Stimulated activated CD8-positive, alpha-beta memory T cell treated with anti-CD3 and anti-CD28 coated beads, Interleukin-4, amount 100 ng/mL, for 1 hour (primary cell): ENCODE measurements at places on chromosomes 7 and 10.

DNA sequence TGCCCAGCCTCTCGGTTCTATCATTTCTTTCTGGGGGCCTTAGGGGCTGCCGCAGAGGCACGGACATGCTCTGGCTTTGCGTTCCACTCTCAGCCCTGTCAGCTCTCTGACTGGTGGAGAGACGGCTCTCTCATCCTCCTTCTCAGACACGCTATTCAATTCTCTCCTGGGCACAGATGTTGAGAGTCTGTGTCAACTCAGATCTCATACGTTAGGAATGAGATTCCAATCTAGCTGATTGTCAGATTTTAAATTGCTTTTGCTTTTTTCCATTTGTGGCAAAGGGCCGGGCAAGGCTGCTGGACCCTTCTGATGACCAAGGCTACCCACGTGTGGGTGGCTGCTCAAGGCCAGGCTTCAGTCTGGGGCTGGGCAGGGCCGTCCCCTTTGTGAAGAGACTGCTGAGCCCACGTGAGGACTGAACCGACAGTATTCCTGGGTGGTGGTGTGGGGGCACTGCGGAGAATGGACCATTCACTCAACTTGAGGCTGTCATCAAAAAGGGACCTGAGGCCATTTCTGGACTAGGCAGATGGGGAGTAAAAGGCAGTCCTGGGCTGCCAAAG, 71.5 kb downstream of the CLEC2L start:
- DNase-seq: no peak

GRCh38 chr10:13121500-13121854, 21.5 kb downstream of the OPTN start:
- no peak for DNase-seq

DNA sequence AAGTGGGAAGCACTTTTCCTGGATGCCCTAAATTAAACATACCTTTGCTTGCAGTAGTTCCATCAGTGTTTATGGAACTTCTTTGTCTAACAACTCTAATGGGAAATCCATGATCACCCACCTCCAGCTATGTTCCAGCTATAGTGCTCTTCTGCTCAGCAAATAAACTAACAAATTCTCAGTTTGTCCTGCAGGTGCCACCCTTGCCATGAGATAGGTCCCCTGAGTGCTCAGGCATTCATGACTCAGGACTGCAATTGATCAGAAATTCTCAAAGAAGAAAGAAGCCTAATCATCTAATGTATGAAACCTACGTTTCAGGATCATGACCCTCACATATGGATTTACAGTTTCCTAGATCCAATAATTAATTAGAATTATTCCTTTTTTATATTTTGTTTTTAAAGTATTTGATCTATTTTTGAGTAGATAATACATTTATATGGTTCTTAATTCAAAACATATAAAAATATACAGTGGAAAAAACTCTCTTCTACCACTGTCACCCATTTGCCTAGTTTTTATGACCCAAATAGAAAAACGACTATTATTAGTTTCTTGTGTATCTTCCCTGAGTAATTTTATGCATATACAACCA, 48.7 kb upstream of the DYNC1I1 start:
- no peak for DNase-seq

- DNase-seq: no peak
Measured at GRCh38 chr7:35988818-35989217, 164.2 kb upstream of the EEPD1 start.

GRCh38 chr7:66145400-66146104, 30.9 kb downstream of the CRCP start:
- DNase-seq: no peak

DNA sequence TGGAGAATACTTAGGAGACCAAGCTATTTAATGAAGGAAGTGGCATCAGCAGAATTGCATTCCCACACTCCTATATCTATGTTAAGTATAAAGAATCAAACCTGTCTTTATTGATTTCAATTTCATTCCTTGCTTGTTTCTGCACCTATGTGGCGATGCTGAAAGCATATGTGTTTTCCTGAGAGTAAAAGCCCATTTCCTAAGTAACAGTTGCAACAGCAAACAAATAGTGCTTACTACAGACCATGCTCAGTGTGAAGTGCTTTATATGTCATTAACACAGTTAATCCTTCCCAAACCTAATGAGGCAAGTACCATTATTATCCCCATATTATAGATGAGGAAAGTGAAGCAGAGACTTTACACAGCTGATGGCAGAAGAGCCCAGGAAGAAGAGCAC, 552.1 kb downstream of the PARD3 start:
- no peak for DNase-seq

- no peak for DNase-seq
Measured at GRCh38 chr10:541041-541440, 148.4 kb downstream of the DIP2C start.

DNA sequence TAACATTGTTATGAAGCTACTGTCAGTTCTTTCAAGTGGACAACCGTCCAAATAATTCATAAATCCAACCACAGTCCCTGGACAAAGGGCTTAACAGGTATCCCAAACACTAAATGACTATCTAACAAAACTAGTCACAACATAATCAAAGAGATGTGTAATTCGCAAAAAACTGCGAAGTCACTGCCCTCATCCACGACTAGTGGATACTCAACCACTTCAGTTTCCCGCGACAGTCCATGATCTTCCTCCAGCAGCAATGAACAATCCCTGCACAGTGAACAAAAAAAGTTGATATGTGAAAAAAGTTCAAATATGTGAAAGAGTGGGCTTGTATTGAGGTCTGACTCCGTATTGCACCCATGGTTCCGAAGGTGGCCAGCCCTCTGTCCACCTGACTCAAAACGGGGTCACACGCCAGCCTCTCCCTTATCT, 287 bp downstream of the DCLRE1A start:
- DNase-seq: no peak

- DNase-seq: no peak
Measured at GRCh38 chr7:126776498-126776897, 476.2 kb downstream of the GRM8 start.

DNA sequence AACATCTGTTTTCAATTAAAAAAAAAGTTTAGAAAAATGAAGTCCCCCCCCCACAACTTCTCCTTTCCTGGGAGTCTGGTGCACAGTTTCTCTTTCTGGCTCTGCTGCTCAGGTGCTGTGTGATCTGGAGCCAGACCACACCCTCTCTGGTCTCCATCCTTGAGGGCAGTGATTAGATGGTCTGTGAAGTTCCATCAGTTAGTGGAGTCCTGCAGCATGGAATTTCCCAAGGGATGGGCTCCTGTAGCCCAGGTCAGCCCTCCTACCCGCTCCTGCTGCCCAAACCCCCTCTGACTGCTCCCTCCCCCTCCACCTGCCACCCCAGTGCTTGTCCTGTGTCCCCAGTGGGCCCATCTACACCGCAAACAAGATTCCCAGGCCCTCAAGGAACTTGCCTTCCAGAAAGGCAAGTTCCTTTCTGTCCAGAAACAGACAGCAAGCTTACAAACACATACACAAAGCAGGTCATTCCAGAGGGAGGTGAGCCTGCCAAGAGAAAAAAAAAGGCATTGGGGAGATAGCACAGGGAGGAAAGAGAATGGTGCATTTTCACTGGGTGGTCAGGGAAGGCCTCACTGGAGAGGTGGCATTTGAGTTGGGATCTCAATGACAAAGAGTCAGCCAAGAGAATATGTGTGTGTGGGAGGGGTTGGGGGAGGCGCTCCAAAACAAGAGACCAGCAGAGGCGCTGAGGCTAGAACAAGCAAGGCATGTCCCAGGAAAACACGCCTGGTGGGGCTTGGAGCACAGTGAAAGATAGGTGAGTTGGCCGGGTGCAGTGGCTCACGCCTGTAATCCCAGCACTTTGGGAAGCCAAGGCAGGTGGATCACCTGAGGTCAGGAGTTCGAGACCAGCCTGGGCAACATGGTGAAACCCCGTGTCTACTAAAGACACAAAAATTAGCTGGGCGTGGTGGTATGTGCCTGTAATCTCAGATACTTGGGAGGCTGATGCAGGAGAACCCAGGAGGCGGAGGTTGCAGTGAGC, 49.5 kb upstream of the SLC29A3 start:
- no peak for DNase-seq

DNA sequence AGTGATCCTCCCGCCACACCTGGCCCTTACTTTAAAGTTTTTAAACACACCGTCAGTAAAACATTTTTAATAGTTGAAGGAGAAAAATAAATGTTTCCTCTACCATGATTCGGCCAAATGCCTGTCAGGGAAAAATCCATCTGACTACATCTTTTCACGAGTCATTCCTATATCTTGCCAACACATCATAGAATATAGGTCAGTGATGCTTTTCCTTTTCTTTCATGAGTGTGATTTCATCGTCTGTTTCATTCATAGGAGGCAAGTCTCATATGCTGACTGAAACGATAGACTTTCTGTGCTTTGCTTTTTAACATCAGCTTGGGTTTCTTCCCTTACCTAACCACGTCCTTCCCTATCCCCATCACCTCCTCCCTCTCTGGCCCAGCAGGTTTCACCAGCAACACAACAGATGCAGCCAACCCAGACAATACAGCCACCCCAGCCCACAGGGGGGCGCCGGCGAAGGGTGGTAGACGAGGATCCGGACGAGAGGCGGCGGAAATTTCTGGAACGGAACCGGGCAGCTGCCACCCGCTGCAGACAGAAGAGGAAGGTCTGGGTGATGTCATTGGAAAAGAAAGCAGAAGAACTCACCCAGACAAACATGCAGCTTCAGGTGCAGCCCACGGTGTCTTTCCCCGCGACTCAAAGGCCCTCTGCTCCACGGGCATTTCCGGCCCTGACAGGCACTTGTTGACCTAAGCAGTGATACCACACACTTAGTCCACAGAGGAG, 149.2 kb downstream of the TRIL start:
- no peak for DNase-seq

DNA sequence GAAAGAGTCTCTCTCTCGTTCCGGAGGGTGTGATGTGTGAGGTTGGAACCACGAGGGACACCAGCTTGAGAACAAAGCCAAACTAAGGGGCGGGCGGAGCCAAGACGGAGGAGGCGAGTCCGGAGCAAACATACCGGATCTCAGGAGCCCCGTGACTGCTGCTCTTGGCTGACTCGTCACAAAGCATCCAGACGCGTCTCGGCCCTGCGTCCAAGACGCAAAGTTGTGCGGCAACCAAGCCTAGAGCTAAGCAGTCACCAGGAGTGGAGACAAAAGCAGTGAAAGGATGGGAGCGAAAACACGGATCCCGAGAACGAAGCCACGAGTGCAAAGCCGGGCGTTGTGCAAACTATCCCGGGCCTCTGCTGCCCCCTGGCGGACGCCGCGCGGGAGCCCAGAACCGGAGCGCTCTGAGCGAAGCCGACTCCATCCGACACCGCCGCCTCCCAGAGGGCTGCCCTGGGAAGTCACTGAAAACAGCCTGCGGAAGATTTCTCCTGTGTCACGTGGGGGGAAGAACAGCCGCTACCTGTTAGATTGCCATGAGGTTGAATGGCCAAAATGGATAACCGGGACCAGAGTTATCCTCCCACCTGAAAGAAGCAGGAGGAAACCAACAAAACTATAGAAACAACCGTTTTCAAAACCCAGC, 46.4 kb upstream of the TMEM72 start:
- peak; percentile 60 for DNase-seq
